Fibroblast of lung (primary cell): ENCODE measurements at places on chromosomes 3 and 15.

- no peak for DNase-seq
Measured at GRCh38 chr15:72998226-72998625, 54.0 kb upstream of the NEO1 start.

DNA sequence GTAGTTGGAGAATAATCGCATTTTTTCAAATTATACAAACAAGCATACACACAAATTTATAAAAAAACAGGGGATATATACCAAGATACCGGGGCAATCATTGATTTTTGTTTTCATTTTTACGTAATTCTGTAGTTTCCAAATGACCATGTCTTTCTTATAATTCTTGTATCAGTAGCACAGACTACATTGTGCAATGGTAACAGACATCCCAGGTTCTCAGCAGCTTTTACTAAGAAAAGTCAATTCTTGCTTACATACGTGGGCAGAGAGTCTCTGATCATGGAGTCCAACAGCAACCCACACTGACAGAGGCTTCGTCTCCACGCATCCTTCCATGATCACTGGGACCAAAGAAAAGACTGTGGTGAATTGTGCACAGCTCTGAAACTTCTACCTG is 441.3 kb downstream of the TBL1XR1 start:
- DNase-seq = no peak

DNA sequence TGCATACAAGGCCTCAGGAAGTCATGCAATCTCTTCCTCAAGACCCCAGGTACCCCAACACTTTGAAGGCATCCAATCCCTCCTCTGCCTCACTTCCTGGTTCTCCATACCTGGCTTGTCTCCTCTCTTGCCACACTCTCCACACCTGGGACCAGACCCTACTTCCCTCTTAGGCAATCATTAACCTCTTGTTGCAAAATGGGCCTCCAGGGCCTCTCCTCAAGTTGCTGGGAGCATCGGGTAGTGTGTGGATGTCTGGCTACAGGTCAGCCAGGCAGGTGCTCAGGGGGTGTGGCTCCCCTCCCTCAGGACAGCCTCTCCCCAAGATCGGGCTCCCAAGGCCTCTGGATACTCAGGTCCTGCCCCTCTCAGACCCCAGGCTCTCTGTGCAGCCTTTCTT is 8.6 kb downstream of the PLA2G4E start:
- DNase-seq = no peak

DNA sequence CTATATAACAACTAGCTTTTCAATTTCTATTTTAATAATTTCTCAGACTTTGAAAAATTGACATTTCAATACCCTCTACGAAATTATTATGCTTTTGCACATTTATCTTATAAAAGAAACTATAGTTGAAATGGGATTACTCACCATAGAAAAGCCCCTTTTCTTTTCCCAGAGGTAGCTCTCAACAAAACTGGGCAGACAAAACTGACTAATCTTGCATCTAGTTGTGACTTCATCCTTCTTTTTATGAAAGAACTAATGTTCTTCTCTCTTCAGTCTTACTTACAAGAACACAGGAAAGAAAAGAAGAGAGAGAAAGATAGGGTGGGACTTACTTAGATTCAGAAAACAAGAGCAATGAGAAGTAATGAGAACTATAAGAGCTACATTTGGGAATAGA is 61.0 kb downstream of the GPR160 start:
- peak; percentile 6 for DNase-seq

- no peak for DNase-seq
Measured at GRCh38 chr15:72271221-72271620, 1.1 kb downstream of the PARP6 start.

DNA sequence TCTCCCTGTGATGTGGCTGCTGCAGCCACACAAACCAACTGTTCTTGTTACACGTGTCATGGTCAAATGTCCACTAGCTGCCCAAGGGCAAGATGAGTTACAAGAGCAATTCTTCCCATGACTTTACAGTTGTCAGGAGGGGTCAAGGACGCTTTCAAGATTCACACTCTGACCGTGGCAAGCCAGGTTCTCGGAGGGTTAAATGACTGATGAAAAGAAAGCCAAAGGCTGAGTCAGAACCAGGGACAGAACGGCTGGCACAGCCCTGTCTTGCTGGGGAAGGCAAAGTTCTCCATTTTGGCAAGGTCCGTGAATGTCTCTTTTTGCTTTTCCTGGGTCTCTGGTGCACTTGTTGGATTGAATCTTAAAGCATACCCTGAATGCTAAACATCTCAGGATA is 364.5 kb upstream of the ICE2 start:
- DNase-seq = no peak

DNA sequence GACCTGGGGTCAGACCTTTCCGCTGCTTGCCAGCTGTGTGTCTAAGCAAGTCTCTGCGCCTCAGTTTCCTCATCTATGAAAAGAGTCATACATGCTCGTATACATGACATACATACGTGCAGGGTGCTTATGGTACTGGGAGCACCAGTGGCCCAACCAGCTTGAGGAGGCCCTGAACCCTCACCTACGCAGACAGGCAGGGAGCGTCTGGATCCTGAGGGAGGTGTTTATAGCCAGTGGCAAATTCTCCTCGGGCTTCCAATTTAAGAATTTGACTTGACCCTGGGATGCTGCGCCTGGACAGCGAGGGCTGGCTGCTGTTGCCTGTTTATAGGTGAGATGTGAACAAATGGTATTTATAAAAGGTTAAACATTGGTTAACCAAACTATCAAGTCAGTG is 17.7 kb upstream of the FGD5 start:
- DNase-seq = no peak

DNA sequence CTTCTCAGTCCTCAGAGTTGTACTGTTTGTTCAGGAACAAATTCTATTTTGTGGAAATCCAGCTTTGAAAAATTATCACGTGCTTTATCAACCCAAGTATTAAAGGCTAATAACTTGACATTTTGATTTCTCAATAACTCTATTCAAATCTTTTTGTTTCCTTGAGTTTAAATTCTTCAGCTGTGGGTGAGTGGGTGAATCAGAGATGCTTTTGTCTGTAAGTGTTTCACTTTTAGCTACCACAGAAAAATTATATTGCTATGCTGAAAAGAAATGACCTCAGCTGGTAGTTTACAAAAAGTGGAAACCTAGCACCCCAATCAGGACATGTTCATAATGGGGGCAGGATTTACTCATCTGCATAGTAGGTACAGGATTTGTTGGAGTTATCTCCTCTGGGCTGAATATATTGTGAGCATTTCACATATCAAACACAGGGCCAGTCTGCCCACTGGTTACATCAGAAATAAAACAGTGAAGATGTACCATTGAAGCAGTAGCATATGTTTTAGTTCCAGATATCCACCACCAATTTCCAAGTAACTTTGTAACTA is 30.5 kb downstream of the MINDY4B start:
- peak; percentile 48 for DNase-seq

DNA sequence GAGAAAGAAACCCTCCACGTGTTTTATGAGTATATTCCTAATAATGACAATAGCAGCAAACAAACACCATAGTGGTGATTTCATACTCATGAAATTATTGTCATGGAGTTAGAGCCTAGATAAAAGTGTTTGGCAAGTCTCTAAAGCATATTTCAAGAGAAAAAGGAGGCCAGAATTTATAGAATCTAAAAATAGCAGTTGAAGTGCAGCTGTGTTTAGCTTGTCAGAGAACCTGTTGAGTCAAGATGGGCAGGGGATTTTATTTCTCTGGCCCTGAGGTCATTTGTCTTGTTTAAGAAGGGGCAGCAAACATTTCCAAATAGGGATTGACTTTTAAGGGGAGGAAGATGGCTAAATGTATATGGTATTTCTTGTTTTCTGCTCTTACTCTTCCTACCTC is 279.6 kb upstream of the CTDSPL start:
- DNase-seq = no peak

DNA sequence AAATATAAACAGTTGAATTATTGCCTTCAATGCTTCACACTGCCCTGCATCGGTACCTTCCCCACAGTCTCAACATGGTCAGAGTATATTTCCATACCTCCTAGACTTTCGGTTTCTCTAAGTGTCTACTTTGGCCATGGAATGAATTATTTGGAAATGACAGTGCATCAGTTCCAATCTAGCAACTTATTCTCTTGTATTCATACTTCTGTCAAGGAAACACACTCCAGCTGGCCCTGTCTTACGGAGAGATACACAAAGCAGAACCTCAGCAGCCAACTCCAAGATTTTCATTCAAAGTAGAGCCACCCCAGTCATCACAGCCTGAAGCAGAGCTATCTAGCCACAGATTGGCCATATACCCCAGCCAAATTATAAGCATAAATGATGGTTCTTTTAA is 518.4 kb upstream of the UBE2E2 start:
- no peak for DNase-seq

DNA sequence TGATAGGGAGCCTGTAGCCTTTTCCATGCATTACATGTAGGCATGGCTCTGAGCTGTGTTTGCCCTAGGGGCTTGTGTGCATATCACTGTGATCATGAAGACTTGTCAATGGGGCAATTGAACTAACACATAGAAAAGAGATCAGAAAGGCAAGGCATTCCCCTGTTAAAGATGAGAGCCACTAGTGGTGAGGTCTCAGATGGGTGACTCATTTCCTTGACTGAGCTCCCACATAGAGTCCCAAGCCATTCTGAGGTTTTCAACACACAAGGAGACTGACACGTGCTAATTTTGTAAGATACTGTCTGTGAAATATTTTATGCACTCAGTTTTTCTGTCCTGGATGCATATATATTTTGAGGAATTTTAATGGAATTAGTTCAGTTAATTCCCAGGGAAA is 53.8 kb downstream of the SAMMSON start:
- no peak for DNase-seq

DNA sequence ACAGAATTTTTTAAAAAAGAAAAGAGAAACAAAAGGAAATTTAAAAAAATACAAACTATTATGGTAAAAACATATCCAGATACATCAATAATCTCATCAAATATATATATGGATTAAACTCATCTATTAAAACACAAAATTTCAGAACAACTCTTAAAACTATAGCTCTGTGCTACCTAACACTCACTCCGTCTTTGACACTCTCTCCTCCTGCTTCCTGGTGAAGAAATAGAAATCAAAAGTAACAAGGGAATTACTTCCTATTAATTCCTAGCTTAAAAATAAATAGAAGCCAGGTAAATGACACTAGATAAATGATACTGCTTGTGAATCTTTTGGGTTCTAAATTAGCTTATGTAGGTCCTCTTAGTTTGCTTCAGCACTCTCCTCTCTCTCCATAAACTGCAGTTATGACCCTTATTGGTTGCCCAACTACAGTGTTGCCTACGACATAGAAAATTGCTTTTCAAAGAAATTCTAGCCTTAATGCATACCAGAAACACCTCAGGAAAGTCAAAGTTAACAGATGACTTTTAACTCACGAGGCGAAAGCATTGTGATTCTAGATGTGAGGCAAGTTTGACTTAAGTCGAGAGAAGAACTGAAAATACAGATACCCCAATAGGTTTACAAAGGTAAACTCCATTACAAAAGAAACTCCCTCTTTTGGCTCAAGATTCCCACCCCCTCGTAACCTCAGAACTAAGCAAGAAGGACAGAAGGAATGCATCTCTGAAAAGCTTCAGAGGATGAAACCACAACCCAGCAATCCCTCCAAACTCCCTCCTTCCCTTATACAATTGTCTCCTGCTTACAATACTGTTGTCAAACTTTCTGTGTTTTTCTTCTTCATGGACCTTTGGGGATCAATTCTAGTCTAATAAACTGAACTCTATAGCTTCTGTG is 394.7 kb downstream of the FGF12 start:
- no peak for DNase-seq

GRCh38 chr15:40372981-40373380 is 9.5 kb upstream of the KNSTRN start:
- peak; percentile 20 for DNase-seq

GRCh38 chr15:63022663-63023062 is 19.9 kb upstream of the TPM1 start:
- no peak for DNase-seq

GRCh38 chr3:15387171-15387581 is 40.2 kb downstream of the METTL6 start:
- DNase-seq = no peak

- DNase-seq = no peak
Measured at GRCh38 chr3:77079988-77080610, 40.2 kb downstream of the ROBO2 start.

- peak; percentile 50 for DNase-seq
Measured at GRCh38 chr3:150097588-150097890, 126.8 kb upstream of the PFN2 start.

- peak; percentile 67 for DNase-seq
Measured at GRCh38 chr3:50274371-50275104, 4.3 kb upstream of the LSMEM2 start.

DNA sequence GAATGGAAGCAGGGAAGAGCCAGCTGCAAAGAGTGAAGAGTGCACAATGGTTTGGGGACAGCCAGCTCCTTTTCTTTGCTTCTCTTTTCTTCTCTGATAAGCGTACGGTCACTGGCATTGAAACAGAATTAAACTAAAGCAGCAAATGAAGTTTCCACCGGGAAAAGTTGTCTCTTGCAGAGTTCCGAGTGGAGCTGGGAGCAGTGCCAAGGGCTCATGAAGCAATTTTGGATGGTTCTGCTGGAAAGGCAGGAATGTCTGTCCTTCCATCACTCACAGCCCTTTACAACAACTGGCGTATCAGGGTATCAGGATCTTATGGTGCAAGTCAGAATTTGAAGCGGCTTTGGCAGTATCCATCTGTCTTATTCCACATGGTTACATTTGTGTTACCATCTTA is 1042.9 kb downstream of the NTRK3 start:
- no peak for DNase-seq

GRCh38 chr3:17749281-17749680 is 6.8 kb upstream of the TBC1D5 start:
- DNase-seq = no peak

DNA sequence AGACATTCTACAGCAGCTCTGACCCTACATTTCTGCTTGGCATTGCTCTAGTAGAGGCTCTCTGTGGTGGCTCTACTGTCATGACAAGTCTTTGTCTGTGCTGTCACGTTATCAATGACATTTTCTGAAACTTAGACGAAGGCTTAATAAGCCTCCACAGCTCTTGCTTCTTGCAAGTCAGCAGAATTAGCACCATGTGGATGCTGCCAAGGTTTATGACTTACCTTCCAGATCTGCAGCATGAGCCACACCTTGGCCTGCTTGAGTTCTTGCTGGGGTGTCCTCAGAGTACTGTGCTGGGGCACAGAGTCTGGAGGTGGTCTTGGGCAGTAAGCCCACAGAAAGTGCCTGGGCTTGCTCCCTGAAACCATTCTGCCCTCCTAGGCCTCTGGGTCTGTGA is 9.8 kb downstream of the RTP1 start:
- no peak for DNase-seq

GRCh38 chr3:75248974-75249373 is 415.2 kb upstream of the FRG2C start:
- no peak for DNase-seq

DNA sequence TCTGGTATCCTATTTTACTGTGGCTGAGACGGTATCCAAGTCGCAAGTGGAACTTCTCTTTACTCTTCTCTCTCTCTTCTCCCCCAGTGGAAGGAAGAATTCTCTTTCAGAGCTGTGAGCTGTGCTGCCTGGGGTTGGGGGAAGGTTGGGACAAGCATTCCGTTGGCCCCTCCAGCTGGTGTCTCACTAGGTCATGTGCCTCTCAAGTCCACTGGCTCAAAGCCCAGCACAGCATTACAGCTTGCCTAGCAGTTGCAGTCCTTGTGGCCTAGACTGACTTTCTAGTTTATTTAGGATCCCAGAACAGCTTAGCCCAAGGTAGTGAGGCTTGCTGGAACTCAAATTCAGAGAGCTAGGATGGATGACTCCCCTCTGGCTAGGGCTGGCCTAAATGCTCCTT is 76.1 kb upstream of the SPATA16 start:
- DNase-seq = peak; percentile 39

GRCh38 chr3:190533511-190534281 is 19.8 kb downstream of the IL1RAP start:
- DNase-seq = peak; percentile 95
